SHP77 treated with DMSO at 0.1 percent for 48 hours (cell line): ENCODE measurements at places on chromosomes 2 and 18.

DNA sequence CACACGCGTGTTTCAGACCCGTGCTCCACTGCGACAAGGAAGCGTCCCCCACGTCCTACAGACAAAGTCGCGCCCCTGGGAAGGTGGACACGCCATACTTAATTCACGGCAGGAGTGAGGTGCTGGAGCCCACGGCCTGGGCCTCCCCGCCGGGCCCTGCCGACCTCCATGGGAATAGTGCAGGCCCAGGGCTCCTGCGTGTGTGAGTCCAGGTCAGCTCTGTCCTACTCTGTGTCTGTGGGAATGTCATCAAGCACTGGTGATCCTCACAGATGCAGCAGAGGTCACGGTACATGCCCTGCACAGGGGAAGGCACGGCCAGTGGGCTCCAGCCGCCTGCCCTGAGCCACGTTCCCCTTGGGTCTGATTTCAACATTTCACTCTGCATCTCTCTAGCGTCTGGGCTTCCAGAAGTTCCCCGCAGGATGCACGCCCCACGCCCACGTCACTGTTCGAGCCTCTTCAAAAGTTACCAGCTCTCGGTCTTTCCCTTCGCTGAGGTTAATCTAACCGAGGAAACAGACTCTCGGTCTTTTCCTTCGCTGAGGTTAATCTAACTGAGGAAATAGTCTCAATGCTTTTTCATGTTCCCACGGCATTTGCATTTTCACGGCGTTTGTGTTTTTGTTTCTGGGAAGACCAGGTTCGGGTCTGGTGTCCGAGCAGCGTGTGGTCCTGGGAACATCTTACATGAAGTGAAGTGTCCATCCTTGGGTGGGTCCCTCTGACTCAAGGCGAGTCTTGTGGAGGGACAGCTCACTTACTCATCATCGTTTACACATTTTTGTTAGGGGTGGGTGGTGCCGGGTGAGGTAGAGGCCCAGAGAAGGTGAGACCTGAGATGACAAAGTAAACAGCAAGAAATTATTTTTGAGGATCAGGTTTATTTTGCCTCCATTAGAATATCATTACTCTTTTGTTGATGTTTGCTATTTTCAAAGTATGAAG lies 157.3 kb upstream of the ALKAL2 start:
- no peak for DNase-seq

- peak; percentile 43 for DNase-seq
Measured at GRCh38 chr2:129070663-129071062, 752.0 kb upstream of the HS6ST1 start.

- DNase-seq = no peak
Measured at GRCh38 chr2:160838147-160838546, 322.1 kb upstream of the TANK start.

DNA sequence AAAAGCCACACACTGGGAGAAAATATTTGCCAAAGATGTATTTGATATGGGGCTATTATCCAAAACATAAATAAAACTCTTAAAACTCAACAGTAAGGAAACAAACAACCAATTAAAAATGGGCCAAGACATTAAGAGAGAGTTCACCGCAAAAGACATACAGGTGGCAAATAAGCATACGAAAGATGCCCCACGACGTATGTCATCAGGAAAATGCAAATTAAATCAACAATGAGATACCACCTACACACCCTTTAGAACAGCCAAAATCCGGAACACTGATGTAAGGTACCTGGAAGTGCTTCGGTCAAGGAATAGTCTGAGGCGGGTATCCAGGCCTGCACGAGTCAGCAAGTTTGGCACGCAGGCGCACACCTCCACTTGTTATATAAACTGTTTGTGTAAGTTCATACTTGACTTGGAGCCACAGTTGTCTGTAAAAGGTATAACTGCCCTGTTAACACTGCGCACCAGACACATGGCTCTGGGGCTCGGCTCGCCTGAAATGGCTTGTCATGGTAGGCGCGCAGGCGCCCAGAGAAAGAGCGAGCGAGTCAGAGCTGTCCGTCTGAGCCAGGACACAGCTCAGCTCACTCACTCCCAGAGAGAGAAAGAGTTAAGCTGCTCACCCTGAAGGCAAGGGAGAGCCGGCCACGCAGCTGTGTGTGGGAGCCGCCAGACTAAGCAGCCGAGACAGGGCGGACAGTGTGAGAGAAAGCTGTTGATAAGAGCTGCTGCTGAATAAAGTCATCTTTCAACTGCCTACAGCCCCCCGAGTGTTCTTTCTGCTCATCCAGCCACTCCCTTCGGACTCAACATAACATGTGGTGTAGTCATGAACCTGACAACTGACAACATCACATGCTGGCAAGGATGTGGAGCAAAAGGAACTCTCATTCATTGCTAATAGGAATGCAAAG lies 87.3 kb downstream of the HNRNPLL start:
- no peak for DNase-seq

GRCh38 chr2:191860760-191861466 lies 14.0 kb upstream of the CAVIN2 start:
- no peak for DNase-seq

DNA sequence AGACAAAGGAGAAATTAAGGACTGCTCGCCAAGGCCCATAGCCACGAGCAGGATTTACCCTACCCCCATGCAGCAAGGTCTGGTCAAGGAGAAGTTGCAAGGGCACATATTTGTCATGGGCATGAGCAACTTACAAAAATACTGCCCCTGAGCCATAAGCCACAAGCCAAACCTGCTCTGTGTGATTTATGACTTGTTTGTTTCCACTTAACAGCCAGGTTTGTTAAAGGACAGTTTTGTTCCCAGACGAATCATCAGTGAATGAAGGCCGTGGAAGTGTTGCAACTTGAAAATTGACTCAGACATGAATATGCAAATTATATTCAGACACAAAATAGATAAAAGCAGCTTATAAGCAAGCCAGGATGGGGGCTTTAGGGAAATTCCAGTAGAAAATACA lies 31.3 kb upstream of the EVA1A start:
- DNase-seq = no peak

DNA sequence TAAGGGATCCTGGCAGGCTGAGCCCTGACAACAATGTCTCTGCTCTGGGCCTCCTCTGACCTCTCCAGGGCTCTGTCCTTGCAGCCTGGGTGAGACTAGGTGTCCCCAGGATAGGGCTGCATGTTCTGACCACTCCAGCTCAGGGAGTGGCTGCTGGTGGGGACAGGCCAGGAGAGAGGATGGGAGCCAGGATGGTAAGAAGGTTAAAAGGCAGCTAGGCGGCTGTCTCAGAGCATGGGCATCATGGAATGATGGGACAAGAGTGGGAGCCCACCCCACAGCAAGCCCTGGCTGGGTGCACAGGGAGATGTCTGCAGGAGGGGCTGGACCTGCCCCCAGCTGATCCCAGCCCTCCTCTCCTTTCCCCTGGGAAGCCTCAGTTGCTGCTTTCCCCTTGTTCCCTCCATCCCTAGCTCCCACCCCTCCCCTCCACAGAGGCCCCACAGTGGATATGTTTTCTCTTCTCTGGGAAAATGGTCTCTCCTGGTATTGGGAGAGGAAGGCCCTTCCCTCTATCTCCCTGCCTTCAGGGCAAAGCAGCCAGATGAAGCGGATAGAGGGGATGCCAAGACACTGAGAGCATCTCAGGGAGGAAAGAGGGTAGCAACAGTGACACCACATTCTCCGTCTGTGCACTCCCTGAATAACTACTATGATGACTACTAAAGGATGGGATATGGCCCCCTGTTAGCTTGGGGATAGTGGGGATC lies 334.3 kb downstream of the DYSF start:
- no peak for DNase-seq

- DNase-seq = no peak
Measured at GRCh38 chr18:78896111-78896905, 83.3 kb upstream of the SALL3 start.
